ENCODE measurements at places on chromosomes 3 and 15.

DNA sequence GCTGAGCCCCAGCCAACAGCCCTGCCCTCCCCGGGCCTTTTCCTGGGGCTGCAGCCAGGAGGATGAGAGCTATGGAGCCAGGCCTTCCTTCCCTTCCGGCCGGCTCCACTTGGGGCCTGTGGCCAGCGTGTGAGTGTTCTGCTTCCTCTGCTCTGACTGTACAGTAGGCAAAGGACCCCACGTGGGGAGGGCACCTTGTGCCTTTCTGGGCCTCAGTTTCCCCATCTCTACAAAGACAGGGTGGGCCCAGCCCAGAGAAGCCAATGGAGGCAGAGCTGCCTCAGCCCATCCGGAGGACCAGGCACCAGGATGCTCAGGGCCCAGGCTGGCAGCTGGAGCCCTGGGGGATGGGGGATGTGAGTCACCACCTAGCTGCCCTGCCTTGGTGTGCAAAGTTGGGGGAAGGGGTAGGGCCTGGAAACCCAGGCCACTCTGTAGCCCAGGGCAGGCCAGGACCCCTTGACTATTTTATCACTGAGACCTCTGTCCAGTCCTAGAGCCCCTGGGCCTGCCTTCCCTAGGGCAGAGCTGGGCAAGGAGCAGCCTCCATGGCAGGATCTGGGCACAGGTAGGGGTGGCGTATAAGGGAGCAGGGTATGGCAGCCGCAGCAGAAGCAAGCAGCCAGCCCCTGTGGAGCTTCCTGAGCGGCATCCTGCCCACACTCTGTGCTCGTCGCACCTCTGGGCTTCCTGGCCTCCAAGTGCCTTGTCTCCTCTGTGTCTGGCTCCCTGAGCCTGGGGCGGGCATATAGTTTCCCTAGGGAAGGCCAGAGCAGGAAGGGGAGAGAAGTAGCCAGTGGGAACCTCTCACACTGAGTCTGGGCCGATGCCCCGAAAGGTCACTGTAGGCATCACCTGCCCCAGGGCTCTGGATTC lies 1.8 kb downstream of the PSTPIP1 start:
- peak; percentile 77 for DNase-seq

GRCh38 chr3:49799105-49799504 lies 568 bp downstream of the CDHR4 start:
- DNase-seq: no peak

DNA sequence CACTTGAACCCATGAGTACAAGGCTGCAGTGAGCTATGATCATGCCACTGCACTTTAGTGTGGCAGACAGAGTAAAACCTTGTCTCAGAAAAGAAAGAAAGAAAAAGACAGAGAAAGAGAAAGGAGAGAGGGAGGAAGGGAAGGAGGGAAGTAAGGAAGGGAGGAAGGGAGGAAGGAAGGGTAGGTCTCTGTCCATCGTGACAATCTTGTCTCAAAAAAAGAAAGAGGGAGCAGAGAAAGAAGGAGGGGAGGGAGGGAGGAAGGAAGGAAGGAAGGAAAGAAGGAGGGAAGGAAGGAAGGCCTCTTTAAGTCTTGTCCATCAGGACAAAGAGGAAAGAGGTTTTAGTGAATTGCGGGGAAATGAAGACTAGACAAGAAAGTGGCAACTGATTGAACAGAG lies 122.2 kb downstream of the ETFA start:
- DNase-seq: no peak

GRCh38 chr3:70011582-70011981 lies 12.0 kb downstream of the SAMMSON start:
- no peak for DNase-seq

DNA sequence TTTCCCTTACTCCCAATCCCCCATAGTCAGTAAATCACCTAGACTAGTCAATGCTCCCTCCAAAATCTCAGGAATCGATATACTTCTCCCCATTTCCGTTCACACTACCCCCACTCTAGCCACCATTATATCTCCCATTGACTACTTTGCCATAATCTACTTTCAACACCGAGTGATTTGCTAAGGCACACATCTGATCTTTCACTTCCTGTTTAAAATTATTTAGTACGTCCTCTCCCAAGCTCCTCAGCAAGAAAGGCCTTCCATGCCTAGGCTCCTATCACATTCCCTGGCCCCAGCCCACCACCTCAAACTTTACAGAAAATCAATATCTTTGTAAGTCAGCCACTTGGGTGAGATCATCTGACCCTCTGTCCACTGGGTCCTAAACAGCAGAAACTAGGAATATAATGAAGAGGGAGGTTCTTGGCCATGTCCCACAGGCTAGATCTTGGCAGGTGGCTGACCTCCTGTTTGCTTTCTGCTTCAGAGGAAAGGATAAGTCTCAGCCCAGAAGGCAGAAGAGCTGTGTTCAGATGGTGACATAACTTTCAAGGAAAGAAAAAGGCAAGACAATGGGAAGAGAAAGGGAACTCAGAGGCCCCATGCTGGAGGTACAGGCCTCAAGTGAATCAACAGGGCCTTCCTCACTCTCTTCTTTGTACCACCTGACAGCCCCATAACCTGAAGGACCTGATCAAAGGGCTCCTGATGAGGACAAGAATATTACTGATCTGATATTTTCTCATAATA lies 103.0 kb downstream of the RPL22L1 start:
- DNase-seq: no peak

DNA sequence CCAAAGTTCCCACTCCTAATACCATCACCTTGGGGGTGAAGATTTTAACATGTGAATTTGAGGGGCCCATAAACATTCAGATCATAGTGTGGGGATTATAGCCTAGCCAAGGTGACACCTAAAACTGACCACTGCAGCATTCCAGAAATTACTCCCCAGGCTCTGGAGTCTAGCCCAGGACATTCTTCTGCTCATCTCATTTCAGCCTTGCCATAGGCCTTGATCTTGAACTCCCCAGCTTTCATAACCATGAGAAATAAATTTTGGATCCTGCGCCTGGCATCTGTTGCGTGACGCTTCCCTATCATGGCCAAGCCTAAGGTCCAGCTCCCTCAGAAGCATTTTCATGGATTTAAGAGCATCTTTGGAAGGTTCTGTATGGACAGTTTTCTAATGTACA lies 502.9 kb upstream of the THBS1 start:
- DNase-seq: peak; percentile 32

GRCh38 chr3:157578181-157578580 lies 75.0 kb upstream of the VEPH1 start:
- no peak for DNase-seq

DNA sequence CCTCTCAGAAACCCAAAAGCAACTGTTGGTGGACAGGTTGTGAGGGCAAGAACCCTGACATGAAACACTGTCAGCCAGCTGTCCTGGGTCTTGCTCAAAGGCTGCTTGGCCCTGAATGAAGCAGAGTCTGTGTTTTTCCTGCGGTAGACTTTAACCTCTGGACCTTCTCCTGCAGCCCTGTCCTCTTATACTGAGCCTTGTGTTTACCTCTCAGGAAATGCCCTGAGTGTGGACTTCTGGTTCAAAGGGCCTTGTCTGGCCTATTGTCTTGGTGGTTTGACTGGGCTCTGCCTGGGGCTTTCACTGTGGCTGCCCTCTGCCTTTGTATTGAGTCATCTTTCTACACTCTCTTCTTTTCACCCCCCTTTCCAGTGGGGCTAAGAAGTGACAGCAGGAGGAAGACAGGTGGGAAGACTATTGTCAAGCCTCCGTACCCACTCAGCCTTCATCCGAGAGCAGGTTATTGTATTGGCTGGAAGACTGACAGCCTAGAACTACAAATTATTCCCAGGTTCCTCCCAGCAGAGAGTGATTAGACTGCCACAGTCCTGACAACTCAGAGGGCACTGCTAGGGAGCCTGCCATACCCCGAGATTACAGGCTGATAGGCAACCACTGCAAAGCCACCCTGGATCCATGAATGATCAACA lies 3.5 kb downstream of the SEC13 start:
- DNase-seq: no peak

- no peak for DNase-seq
Measured at GRCh38 chr3:176120507-176120906, 1076.8 kb downstream of the TBL1XR1 start.
